Effector memory CD8-positive, alpha-beta T cell (primary cell): ENCODE measurements at places on chromosomes 1 and 21.
A peak's percentile ranks its signal among the peaks of the same experiment; 100 is the strongest.

- DNase-seq = no peak
Observed at GRCh38 chr1:51301844-51302162, 28.6 kb downstream of the TTC39A start.

- DNase-seq = no peak
Observed at GRCh38 chr1:101071470-101071891, 45.9 kb upstream of the DPH5 start.

GRCh38 chr1:209249280-209249670 lies 334.2 kb upstream of the CAMK1G start:
- no peak for DNase-seq

- DNase-seq = no peak
Observed at GRCh38 chr1:23224739-23225648, 7.7 kb upstream of the HTR1D start.

- DNase-seq = no peak
Observed at GRCh38 chr1:202278751-202279150, 63.0 kb downstream of the UBE2T start.

GRCh38 chr1:11384170-11384554 lies 94.8 kb upstream of the DISP3 start:
- DNase-seq = no peak

DNA sequence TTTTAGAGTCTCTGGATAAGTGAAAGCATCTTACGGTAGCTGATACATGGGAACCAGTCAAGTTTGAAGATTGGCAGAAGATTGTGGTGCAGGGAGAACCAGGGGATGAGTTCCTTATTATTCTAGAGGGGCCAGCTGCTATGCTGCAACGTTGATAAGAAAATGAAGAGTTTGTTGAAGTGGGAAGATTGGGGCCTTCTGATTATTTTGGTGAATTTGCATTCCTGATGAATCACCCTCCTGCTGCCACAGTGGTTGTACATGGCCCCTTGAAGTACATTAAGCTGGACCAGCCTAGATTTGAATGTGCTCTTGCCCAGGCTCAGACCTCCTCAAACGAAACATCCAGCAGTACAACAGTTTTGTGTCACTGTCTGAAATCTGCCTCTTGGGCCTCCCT lies 45.9 kb downstream of the BTBD8 start:
- DNase-seq = no peak

- DNase-seq = no peak
Observed at GRCh38 chr21:26397545-26397944, 175.5 kb downstream of the CYYR1 start.

- DNase-seq = no peak
Observed at GRCh38 chr1:116785006-116785405, 30.8 kb downstream of the CD2 start.

DNA sequence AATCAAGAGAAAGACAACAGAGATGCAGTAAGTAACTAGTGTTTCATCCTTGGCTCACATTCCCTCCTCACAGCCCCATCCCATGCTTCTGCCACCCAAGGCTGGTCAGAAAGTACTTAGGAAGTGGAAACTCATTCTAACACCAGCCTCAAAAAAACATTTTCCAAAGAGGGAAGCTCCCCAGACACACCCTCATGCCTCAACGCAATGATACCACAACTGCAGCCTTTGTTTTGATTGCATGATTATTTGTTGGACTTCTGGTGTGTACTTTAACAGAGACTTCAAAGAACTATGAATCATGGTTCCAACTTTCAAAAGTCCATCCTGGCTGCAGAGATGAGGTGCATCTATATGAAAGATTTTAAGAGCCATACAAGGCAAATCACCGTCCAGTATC lies 45.2 kb upstream of the KCNA3 start:
- no peak for DNase-seq

- no peak for DNase-seq
Observed at GRCh38 chr1:19220991-19221390, 10.9 kb upstream of the UBR4 start.

DNA sequence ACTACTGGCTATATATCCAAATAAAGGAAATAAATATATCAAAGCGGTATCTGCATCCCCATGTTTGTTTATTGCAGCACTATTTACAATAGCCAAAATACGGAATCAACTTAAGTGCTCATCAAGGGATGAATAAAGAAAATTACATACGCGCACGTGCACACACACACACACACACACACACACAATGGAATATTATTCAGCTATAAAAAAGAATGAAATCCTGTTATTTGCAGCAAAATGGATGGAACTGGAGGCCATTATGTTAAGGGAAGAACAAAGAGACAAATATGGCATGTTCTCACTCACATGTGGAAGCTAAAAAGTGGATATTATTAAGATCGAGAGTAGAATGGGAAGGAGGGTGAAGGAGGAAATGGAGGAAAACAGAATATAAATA lies 20.2 kb downstream of the COPA start:
- DNase-seq = no peak

GRCh38 chr1:196407358-196408051 lies 200.7 kb downstream of the KCNT2 start:
- DNase-seq = no peak

GRCh38 chr1:111516005-111516535 lies 12.6 kb upstream of the ADORA3 start:
- DNase-seq = peak; percentile 9

- no peak for DNase-seq
Observed at GRCh38 chr1:235421751-235422150, 54.5 kb downstream of the TBCE start.

- DNase-seq = no peak
Observed at GRCh38 chr1:62726011-62726442, 37.8 kb upstream of the DOCK7 start.

DNA sequence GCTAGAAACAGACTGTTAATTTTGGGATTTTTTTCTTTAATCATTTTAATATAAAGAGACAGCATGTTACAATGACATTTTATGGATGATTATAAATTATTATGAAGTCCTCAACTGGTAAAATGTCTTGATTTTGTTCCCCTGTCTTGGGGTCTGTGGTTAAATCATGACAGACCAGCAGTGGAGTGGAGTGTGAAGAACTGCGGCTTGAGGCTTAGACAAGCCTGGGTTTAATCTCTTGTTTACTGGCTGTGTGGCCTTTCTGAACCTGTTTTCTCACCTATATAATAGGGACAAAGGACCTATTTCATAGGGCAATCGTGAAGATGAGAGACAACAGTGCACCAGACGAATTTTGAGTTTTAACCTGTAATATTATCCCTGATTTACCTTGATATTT lies 1.8 kb upstream of the UMODL1 start:
- no peak for DNase-seq

DNA sequence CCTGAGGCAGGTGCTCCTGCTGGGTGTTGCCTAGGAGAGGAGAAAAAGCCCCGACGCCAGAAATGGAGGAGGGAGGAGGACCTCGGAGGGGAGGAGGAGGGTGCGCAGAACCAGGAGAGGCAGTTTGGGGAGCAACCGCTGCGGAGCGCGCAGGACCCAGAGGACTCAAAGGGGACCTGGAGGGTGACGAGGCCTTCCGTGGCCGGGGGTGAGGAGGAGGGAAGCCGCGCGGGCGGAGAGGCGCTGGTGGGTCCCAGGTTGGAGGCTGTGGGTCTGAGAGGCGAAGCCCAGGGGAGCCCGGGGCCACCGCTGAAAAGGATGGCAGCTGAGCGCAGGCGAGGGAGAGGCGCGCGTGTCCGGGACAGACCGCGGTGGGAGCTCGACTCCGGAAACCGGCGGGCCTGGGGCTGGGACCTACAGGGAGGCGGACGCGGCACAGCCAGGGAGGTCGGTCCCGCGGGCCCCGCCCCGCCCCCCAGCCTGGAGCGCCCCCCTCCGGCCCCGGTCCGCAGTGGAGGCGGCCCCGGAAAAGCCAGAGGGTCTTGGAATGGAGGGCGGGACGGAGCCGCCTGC lies 15.1 kb downstream of the RNF223 start:
- peak; percentile 28 for DNase-seq

DNA sequence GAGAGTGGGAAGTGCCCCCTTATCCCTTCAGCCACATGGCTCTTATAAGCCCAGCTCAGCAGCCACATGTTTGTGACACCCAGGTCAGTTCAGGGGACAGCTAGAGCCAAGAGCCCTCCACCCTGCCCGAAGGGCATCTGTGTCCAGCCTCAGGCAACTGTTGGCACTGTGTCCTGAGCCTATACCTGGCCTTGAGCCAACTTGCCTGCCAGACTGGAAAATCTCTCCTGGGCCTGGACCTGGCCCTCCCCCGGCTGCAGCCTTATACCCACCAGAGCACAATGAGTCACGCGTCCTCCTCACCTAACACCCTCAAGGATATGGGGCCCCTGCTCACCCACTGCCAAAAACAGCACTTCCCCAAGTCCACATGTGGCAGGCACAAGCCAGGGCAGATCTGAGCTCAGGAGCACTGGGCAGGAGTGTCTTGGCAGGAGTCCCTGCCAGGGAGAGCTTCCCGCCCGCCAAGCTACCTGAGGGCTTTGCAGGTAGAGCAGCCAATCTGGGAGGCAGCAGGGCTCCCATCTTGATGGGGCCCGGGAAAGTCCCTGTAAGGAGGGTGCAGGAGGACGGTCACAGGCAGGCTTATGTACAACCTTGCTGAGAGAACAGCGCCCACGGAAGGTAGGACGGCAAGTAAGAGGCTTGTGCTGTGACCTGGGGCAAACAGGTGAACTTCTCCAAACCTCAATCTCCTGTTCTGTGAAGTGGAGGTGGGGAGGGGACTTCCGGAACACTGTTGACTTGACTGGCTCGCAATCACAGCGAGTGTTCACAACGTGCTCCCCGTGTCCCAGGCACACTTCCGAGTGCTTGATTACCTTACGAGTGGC lies 19.8 kb upstream of the HSPG2 start:
- DNase-seq = no peak

DNA sequence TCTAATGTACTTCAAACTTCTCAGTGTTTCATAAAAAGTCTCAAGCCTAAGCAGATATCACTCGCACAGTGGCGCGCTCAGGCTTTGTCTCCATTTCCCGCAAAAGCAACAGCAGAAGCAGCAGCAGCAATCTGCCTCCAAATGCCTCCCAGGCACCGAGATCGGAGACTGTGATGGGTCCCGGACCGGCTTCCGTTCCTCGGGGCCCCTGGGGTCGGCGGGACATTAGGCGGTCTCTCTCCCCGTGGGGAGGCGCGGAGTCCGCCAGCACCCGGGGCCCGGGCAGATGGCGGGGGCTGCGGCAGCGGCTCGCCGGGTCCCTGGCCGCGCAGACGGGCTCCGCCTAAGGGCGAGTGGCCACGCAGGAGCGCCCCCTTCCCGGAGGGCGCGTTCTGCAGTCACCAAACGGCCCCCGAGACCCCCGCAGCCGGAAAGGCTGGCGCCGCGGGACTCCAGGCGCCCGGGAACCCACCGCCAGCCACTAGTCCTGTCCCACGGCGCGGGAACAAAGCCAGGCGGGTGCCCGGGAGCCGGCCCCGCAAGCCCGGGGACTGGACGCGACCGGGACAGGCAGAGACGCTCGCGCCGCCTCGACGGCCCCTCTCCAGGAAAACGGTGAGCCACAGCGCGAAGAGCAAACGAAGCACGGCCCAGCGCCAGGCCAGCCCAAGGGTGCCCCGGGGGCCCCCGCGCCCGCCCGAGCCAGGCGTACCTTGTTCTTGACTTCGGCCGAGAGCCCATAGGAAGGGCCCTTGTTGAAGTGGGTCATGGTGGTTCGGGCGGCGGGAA lies 590 bp downstream of the CNN3 start:
- peak; percentile 1 for DNase-seq

DNA sequence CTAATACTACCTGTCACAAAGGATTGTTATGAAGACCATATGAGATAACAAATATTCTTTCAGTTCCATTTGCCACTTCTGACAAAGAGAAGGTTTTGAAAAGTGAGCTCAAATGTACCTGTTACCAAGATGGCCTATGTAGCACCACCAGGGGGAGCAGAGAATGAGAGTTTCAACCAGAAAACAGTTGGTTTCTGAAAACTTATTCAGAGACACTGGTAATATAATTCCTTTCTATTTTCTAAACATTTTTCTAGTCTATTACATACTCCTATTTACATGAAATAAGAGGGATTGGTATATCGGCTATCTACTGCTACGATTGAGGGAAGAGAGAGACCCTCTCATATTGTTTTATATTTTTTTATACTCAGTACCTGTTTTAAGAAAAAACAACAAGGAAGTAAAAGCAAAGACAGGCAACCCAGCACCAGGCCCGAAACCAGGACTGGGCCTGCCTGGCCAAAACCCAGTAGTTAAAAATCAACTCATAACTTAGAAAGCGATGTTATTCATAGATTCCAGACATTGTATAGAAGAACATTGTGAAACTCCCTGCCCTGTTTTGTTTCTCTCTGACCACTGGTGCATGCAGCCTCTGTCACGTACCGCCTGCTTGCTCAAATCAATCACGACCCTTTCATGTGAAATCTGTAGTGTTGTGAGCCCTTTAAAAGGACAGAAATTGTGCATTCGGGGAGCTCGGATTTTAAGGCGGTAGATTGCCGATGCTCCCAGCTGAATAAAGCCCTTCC lies 48.3 kb downstream of the IL23R start:
- peak; percentile 43 for DNase-seq
